Mucosa of gallbladder (tissue), 1 donor: ENCODE measurements at places on chromosomes 1 and 21. TPM values are rescaled to one million over a fixed set of nuclear protein-coding genes. Genes with fewer than 3 reads are reported as not detected.

Gene ZNF687
- 40.4 TPM for total RNA-seq

Gene SPRR2E
- not detected for total RNA-seq

Gene CD5L
- total RNA-seq: not detected

Gene OR6P1
- total RNA-seq: not detected

Gene NFASC
- total RNA-seq: 18.0 TPM

Gene AMY1A
- not detected for total RNA-seq

Gene FCRL4
- not detected for total RNA-seq

Gene PLCH2
- total RNA-seq: 8.1 TPM

Gene SIK1
- 33.5 TPM for total RNA-seq

Gene GABPB2
- total RNA-seq: 20.6 TPM

Gene TCP10L
- 2.1 TPM for total RNA-seq

Gene C1orf115
- 28.3 TPM for total RNA-seq

Gene DPYD
- 124 TPM for total RNA-seq

Gene SRRM1
- 84.3 TPM for total RNA-seq

Gene SELE
- 0.95 TPM for total RNA-seq

Gene S100A16
- total RNA-seq: 86.7 TPM

Gene MECR
- 17.4 TPM for total RNA-seq

Gene DNAJC28
- 2.8 TPM for total RNA-seq

Gene LRRC39
- total RNA-seq: 0.92 TPM

Gene TNNT2
- total RNA-seq: 69.8 TPM

Gene DLGAP3
- total RNA-seq: 0.43 TPM

Gene CLDN8
- total RNA-seq: 0.09 TPM

Gene PBXIP1
- 208 TPM for total RNA-seq

Gene GPATCH3
- 13.7 TPM for total RNA-seq

Gene GPR61
- total RNA-seq: 0.29 TPM

Gene SGIP1
- 7.0 TPM for total RNA-seq

Gene C8A
- 10.7 TPM for total RNA-seq

Gene C1orf174
- 26.4 TPM for total RNA-seq

Gene HRNR
- not detected for total RNA-seq

Gene KCNE2
- not detected for total RNA-seq

Gene CSTB
- 68.2 TPM for total RNA-seq

Gene OR2T34
- total RNA-seq: not detected

Gene CCDC27
- not detected for total RNA-seq

Gene HSPA6
- 5.8 TPM for total RNA-seq

Gene GPR3
- 0.09 TPM for total RNA-seq

Gene LRRC53
- total RNA-seq: not detected

Gene SLC5A3
- total RNA-seq: 19.1 TPM

Gene ADAMTS5
- 4.1 TPM for total RNA-seq

Gene TMEM269
- total RNA-seq: 0.06 TPM

Gene KRTAP7-1
- total RNA-seq: not detected

Gene GJA4
- 9.0 TPM for total RNA-seq
